Fibroblast of lung (primary cell): ENCODE measurements at places on chromosomes 11 and 22. TPM values are rescaled to one million over a fixed set of nuclear protein-coding genes. Genes with fewer than 3 reads are reported as not detected.

ZC3H7B gene
- 30.6 and 42.1 TPM in 2 replicates for polyA plus RNA-seq

TRIM64 gene
- not detected in 2 replicates for polyA plus RNA-seq

SLC22A9 gene
- not detected in 2 replicates for polyA plus RNA-seq

RNH1 gene
- polyA plus RNA-seq: 102 and 140 TPM in 2 replicates

ANO1 gene
- polyA plus RNA-seq: 1.9 and 4.1 TPM in 2 replicates

PNPLA5 gene
- 0.06 TPM in 1 of 2 replicates, not detected in the other for polyA plus RNA-seq

GGTLC2 gene
- not detected in 2 replicates for polyA plus RNA-seq

MS4A4A gene
- polyA plus RNA-seq: not detected in 2 replicates

YAP1 gene
- polyA plus RNA-seq: 108 and 116 TPM in 2 replicates

PVALB gene
- not detected in 2 replicates for polyA plus RNA-seq

ANKK1 gene
- not detected in 2 replicates for polyA plus RNA-seq
